Activated CD4-positive, alpha-beta T cell treated with anti-CD3 and anti-CD28 coated beads, Interleukin-2, Interleukin-4, amounts not matched to agents 100 ng/mL and 50 ng/mL, durations not matched to agents 16 hours and 8 hours (primary cell): ENCODE measurements at places on chromosomes 1 and 21.
A peak's percentile ranks its signal among the peaks of the same experiment; 100 is the strongest.

DNA sequence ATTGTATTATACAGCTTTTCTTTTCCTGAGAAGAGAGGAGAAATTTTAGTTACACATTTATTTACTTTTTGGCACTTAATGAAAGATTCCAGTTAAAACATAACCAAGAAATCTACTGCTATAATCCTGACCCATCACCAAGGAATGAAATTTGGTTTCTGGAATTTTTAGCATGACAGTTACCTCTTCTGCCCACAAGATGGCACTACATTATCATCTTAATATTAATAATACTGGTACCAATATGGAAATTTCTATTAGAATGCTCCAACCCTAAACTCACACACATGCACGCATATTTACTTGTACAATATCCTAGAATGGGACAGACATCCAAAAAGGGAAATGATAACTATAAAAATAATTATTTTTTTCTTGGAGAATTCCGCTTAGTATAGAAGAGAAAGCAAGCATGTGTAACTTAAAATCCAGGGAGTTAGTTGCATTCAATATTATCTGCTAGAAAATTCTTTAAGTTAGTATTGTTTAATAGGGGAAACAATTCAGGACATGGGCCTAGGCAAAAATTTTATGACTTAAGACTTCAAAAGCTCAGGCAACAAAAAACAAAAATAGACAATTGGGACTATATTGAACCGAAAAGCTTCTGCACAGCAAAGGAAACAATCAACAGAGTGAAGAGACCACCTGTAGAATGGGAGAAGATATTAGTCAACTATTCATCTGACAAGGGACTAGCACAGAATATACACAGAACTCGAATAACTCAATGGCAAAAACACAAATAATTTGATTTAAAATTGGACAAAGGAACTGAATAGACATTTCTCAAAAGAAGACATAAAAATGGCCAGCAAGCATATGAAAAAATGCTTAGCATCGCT is 37.4 kb downstream of the MAP3K21 start:
- no peak for DNase-seq

- DNase-seq: no peak
Observed at GRCh38 chr1:206508956-206509355, 1.6 kb downstream of the RASSF5 start.

DNA sequence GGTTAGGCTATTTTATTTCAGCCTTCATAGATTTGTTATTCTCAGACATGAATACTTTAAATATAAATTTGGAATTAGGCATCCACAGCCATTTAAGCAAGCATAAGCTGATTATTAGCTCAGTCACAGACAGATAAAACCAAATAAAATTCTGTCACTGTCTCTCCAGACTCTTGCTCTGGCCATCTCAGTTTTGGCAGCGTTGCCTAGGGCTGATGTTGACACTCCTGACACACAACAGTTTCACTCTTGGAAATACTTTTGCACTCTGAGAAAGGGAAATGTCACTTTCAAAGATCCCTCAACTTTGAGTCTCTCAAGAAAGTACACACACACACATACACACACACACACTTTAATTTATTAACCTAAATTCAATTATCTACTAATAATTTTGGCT is 372.7 kb downstream of the BRINP3 start:
- DNase-seq: no peak

DNA sequence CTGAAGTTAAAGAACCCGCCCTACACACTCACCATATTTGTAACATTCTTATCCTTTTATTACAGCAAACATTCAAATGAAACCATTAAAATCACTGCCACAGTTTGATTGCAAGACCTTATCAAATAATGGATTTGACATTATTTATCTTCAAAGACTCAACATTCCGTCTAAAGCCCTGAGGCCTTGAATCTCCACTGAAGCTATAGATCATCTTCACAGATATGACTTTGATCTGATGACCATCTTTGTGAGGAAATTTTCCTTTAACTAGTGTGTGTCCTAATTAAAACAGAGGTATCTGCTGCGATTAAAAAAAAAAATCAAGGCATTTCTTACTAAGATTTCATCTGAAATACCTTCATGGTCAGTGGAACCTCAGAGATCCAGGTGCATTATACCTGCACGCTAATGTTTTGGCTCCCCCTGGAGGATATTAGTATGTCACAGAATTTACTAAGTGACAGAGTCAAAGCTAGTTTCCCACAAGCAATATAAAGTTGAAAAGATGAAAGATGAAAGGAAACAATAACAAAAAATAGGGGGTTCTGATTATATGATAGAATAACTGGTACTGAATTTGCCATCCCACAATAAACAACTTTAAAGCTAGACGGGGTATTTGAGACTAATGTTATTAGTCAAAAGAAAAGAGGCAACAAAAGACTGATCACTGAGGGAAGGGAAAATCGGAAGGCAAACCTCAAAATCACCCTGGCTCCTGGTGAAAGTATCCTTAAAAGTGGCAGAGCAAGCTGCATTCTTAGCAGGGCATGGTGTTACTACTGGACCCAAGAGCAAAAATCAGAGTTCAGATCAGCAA is 923.4 kb downstream of the NCAM2 start:
- peak; percentile 0 for DNase-seq

DNA sequence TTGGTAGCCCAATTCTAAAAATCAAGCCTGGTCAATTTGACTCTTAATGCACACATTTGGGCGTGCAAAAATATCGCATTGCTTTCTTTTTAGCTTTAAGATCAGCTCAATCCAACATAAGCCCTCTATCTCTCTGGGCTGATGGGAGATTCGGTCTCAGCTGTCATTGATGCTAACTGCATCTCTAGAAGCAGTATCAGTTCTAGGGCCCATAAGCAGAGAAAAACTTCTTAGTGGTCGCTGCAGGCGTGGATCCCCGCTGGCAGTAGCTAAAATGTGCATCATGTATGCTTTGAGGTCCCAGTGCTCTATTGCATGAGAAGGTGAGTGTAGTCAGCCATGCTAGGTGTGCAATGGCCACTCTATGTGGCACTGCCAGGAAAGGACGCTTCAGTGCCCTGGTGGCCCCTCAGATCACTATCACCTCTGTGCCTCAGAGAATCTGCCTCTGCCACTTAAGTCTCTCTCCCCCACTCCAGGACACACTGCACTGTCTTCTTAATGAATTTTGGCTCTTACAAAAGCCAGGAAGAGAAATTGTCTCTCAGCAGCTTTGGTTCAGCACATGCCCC is 79.7 kb upstream of the GADD45A start:
- no peak for DNase-seq

DNA sequence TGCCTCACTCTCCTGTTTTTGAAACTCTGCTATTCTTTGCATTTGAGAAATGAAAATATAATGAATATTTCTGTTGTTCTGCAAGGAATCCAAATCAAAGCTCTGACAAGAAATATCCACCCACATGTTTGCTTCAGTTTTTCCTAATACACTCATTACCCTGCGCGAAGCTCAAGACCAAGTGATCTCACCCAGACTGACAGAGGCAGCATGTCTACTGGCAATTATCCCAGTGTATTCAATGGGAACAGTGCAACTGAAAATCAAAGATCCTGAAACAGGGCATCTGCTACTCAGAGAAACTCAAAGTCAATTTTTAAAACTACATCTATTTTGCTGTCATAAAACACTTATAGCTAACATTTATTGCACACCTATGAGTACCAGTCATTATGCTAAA is 321.0 kb upstream of the LRRC7 start:
- no peak for DNase-seq

- DNase-seq: no peak
Observed at GRCh38 chr1:156150333-156151011, 2.9 kb upstream of the SEMA4A start.

DNA sequence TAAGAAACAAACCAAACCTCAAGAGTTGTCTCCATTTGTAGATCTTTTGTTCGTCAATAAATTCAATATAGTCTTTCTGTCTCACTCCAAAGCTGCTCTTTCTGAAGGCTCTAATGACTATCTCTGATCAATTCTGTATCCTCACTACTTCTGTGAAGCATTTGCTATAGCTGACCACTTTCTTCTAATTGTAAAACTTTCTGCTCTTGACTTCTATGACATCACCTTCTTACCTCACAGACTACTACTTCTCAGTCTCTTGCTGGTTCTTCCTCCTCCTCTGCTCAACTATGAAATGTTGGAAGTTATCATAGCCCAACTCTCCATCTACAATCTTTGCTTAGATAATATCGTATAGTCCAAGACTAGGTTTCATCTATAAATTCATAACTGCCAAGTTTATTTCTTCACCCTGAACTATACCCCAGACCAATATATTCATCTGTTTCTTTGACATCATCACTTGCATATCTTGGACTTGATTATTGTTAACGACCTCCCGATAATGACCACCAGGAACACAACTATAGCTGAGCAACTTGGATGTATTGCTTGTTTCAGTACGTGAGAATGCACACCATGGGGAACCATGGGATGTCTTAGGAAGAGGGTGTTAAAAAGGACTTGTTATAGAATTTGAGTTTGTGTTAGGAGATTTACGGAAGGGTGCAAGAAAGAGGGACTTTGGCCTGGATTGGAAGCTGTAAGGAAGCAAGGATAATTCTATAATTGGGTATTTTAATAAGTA is 2.0 kb upstream of the CDC7 start:
- no peak for DNase-seq

DNA sequence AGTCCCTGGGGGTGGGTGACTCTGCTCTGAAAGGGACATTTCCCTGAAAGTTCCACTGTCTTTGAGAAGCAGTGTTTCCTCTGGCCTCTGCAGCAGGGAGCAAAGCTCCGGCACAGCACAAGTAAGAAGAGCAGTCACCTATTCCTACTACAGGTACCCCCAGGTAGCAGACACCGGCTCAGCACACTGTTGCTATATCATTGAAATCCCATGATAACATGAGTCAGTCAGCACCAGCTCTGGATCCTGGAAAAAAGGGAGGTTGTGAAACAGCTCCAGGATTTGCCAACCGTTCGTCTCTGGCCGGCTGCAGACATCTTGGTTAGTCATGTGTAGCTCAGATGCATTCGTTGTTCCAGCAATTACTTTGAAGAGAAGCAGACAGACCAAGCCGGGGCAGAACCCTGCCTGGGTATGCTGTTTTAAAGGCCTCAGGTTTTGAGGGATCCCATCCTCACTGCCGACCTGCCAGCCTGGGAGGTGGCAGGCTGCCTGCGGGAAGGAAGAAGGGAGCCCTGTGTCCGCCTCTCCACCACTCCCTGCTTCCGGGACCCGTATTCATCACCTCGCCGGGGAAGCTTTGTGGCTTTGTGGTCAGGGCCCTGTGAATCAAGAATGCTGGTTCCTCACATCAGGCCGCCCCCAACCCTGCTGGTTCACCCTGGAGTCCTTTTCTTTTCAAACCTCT is 139.2 kb downstream of the CLIC6 start:
- peak; percentile 71 for DNase-seq

GRCh38 chr1:214824763-214825162 is 221.8 kb downstream of the CENPF start:
- no peak for DNase-seq

DNA sequence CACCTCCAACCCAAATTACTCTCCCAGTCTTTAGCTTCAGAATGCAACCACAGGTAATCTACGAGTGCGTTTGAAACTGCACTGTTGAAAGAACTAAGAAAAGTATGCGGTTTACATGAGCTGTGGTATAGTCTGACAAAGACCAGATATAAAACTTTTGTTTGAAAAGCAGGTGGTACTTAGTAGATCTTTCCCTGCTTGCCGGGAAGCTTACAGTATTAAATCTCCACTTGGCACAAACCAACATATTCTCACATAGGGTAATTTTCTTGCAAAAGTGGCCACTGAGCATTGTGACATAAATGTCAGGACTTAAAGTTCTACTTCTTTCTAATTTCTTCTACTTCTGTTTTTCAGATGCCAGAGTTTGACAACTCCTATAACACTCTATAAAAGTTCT is 8.4 kb downstream of the RGS2 start:
- DNase-seq: no peak
